Stomach (tissue), 19 donors: ENCODE measurements at places on chromosomes 1 and 21. TPM values are rescaled to one million over a fixed set of nuclear protein-coding genes. Genes with fewer than 3 reads are reported as not detected.

- H3K4me1 ChIP-seq, result peaks cover 62% of the 10 kb centered on the region
- H3K4me3 ChIP-seq, result peak overlapping the region; percentile 86
- H3K36me3 ChIP-seq, result no peaks in the 10 kb centered on the region
- no peak for DNase-seq
- H3K27me3 ChIP-seq, result no peaks in the 10 kb centered on the region
- peak overlapping the region; percentile 97 for H3K27ac ChIP-seq
Observed at GRCh38 chr1:231420299-231420958, 1.7 kb downstream of the EGLN1 start.

DNA sequence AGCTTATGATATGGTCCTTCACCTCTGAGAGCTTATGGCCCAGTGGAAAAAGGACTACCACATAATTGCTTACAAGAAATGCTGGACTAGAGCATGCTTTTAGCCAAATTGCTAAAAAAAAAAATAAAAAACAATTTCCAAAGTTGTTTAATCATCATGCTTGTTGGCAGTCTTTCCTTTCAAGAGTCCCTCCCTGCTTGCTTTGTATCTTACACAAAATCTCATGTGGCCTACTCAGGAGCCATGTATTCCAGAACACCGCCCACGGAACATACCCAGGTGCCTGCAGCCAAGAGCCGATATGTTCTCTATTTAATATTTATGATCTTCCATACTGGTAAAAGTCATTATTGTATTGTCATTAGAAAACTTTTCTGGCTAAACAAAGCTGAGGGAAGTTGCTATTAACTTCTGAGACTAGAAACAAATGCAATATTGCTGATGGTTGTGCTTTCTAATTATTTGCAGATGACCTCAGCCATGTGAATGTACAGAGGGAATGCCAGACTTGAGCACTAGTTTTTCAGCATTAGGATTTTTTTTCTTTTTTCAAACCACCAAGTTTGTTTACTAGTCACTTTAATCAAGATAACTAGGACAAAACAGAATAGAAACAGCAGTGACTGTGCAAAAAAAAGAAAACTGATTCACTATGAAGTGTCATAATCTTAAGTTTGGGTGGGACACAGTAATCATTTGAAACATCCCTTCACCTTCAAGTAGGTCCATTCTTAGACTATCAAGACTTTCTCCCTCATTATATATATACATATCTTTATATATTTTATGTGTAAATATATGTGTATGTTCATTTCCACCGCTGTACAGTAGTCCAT is 129.3 kb upstream of the GORAB start:
- no peaks in the 10 kb centered on the region for H3K4me1 ChIP-seq
- DNase-seq, result peak; percentile 32
- no peak overlapping the region for H3K4me3 ChIP-seq

The CD48 gene
- total RNA-seq, result 0.58 TPM

The TMPRSS3 gene
- not detected for total RNA-seq

The NTMT2 gene
- not detected for total RNA-seq

DNA sequence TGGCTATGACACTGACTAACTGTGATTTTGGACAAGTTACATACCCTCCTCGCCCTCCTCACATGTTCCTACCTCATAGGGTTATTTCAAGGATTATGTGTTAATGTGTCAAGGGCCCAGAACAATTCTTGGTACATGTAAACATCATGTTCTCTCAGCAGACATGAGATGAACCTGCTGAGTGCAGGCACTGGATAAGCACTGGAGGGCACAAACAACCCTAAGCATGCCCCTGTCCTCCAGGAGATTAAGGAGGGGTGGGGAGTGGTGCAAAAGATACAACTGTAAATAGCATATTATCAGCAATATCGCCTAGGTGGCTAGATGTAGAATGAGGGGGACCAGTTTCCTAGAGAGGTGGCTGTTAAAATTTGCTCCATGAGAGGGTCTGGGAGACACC is 17.7 kb upstream of the RGS16 start:
- peaks cover 2% of the 10 kb centered on the region for H3K4me1 ChIP-seq
- H3K27me3 ChIP-seq, result no peaks in the 10 kb centered on the region
- no peak overlapping the region for H3K4me3 ChIP-seq

The OR2L3 gene
- not detected for total RNA-seq

The ZNF683 gene
- not detected for total RNA-seq

DNA sequence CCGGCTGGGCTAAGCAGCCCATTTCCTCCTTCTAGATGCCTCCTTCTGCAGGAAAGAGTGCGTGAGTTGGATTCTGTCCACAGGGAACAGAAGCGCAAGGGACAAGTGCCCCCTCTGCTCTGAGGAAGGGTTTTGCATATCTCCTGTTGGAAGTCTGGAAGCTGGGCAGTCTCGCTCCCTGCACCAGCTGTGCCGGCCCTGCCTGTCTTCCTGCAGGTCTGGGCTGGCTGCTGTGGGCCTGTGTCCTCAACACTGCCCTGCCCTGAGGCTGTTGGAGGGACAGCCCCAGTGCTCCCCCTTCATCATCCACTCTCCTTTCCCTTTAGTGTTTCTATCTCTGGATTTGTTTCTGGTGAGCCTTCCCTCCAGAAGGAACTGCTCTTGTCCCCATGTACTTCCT is 21.8 kb downstream of the ADARB1 start:
- no peak for DNase-seq
- H3K4me3 ChIP-seq, result no peak overlapping the region
- H3K36me3 ChIP-seq, result no peaks in the 10 kb centered on the region
- peaks cover 85% of the 10 kb centered on the region for H3K4me1 ChIP-seq
- no peaks in the 10 kb centered on the region for H3K27me3 ChIP-seq

GRCh38 chr1:77018761-77019160 is 151.5 kb downstream of the ST6GALNAC5 start:
- no peaks in the 10 kb centered on the region for H3K36me3 ChIP-seq
- no peaks in the 10 kb centered on the region for H3K27me3 ChIP-seq
- no peak overlapping the region for H3K27ac ChIP-seq
- no peaks in the 10 kb centered on the region for H3K4me1 ChIP-seq
- H3K4me3 ChIP-seq, result no peak overlapping the region

GRCh38 chr1:162565460-162565859 is 3.9 kb downstream of the UAP1 start:
- DNase-seq, result no peak
- H3K27ac ChIP-seq, result no peak overlapping the region
- no peaks in the 10 kb centered on the region for H3K27me3 ChIP-seq
- H3K4me3 ChIP-seq, result no peak overlapping the region
- peaks cover 59% of the 10 kb centered on the region for H3K4me1 ChIP-seq

GRCh38 chr1:17081439-17081838 is 27.6 kb upstream of the SDHB start:
- no peak overlapping the region for H3K27ac ChIP-seq
- H3K4me3 ChIP-seq, result no peak overlapping the region
- H3K4me1 ChIP-seq, result no peaks in the 10 kb centered on the region
- H3K36me3 ChIP-seq, result no peaks in the 10 kb centered on the region
- no peaks in the 10 kb centered on the region for H3K27me3 ChIP-seq
- DNase-seq, result no peak

The PLA2G4A gene
- 17.8 TPM for total RNA-seq

- no peak overlapping the region for H3K4me3 ChIP-seq
- H3K4me1 ChIP-seq, result peaks cover 97% of the 10 kb centered on the region
- H3K36me3 ChIP-seq, result no peaks in the 10 kb centered on the region
Observed at GRCh38 chr1:54294887-54295286, 94.9 kb downstream of the MRPL37 start.

GRCh38 chr1:110874324-110875215 is 1.6 kb downstream of the CD53 start:
- H3K4me3 ChIP-seq, result peak overlapping the region; percentile 40
- peak overlapping the region; percentile 71 for H3K27ac ChIP-seq
- H3K4me1 ChIP-seq, result peaks cover 5% of the 10 kb centered on the region
- H3K36me3 ChIP-seq, result no peaks in the 10 kb centered on the region

- H3K4me3 ChIP-seq, result no peak overlapping the region
- peaks cover 97% of the 10 kb centered on the region for H3K27me3 ChIP-seq
- no peaks in the 10 kb centered on the region for H3K36me3 ChIP-seq
- H3K27ac ChIP-seq, result no peak overlapping the region
- no peak for DNase-seq
Observed at GRCh38 chr1:3708791-3709190, 43.5 kb upstream of the CCDC27 start.

GRCh38 chr1:3187415-3188149 is 118.6 kb downstream of the PRDM16 start:
- peaks cover 88% of the 10 kb centered on the region for H3K4me1 ChIP-seq
- H3K27ac ChIP-seq, result peak overlapping the region; percentile 92
- DNase-seq, result no peak
- H3K36me3 ChIP-seq, result no peaks in the 10 kb centered on the region
- no peaks in the 10 kb centered on the region for H3K27me3 ChIP-seq

GRCh38 chr1:180247061-180247460 is 17.0 kb downstream of the LHX4 start:
- no peaks in the 10 kb centered on the region for H3K4me1 ChIP-seq
- no peak for DNase-seq
- H3K4me3 ChIP-seq, result no peak overlapping the region
- no peak overlapping the region for H3K27ac ChIP-seq
- no peaks in the 10 kb centered on the region for H3K27me3 ChIP-seq
- H3K36me3 ChIP-seq, result no peaks in the 10 kb centered on the region

- no peak overlapping the region for H3K27ac ChIP-seq
- DNase-seq, result no peak
- no peaks in the 10 kb centered on the region for H3K27me3 ChIP-seq
- no peaks in the 10 kb centered on the region for H3K36me3 ChIP-seq
Observed at GRCh38 chr1:113031171-113031933, 41.6 kb upstream of the LRIG2 start.

The NPPA gene
- total RNA-seq, result not detected

DNA sequence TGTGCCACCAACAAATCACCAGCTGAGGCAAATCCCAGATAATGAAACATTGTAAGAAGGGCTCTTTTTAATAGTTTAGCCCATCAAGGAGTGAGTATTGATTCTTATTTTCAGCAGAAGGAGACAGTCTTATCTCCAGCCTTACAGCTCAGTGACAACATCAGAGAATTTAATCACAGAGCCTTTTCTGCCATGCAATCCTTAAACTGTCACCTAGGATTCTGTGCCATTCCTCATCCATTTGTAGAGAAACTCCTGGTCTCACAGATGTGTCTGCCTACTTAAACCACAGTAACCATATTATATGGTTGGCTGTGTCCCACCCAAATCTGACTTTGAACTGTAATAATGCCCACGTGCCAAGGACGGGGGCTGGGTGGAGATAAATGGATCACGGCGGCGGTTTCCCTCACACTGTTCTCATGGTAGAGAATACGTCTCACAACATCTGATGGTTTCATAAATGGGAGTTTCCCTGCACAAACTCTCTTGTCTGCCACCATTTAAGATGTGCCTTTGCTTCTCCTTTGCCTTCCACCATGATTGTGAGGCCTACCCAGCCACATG is 217.7 kb downstream of the RERE start:
- no peak for DNase-seq
- H3K27me3 ChIP-seq, result no peaks in the 10 kb centered on the region
- no peak overlapping the region for H3K27ac ChIP-seq
- no peak overlapping the region for H3K4me3 ChIP-seq
- H3K36me3 ChIP-seq, result no peaks in the 10 kb centered on the region

- no peak overlapping the region for H3K27ac ChIP-seq
- no peaks in the 10 kb centered on the region for H3K4me1 ChIP-seq
- no peaks in the 10 kb centered on the region for H3K27me3 ChIP-seq
- H3K36me3 ChIP-seq, result no peaks in the 10 kb centered on the region
- H3K4me3 ChIP-seq, result no peak overlapping the region
Observed at GRCh38 chr1:55951291-55951690, 628.1 kb downstream of the PLPP3 start.

The EPHB2 gene
- total RNA-seq, result not detected

The KANK4 gene
- total RNA-seq, result not detected

GRCh38 chr1:158185770-158186169 is 5.1 kb downstream of the CD1D start:
- no peaks in the 10 kb centered on the region for H3K4me1 ChIP-seq
- no peak overlapping the region for H3K27ac ChIP-seq
- no peak for DNase-seq
- H3K4me3 ChIP-seq, result no peak overlapping the region
- no peaks in the 10 kb centered on the region for H3K36me3 ChIP-seq

DNA sequence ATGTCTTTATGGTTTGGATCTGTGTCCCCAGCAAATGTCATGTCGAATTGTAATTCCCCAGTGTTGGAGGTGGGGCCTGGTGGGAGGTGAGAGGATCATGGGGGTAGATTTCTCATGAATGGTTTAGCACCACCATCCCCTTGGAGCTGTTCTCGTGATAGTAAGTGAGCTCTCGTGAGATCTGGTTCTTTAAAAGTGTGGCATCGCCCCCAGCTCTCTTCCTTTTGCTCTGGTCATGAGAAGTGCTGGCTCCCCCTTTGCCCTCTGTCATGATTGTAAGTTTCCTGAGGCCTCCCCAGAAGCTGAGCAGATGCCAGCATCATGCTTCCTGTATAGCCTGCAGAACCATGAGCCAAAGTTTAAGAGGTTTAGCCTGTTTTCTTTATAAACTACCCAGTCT is 11.2 kb upstream of the KCNE2 start:
- no peak overlapping the region for H3K27ac ChIP-seq
- no peaks in the 10 kb centered on the region for H3K36me3 ChIP-seq
- no peak for DNase-seq
- no peak overlapping the region for H3K4me3 ChIP-seq
- peaks cover 7% of the 10 kb centered on the region for H3K4me1 ChIP-seq

DNA sequence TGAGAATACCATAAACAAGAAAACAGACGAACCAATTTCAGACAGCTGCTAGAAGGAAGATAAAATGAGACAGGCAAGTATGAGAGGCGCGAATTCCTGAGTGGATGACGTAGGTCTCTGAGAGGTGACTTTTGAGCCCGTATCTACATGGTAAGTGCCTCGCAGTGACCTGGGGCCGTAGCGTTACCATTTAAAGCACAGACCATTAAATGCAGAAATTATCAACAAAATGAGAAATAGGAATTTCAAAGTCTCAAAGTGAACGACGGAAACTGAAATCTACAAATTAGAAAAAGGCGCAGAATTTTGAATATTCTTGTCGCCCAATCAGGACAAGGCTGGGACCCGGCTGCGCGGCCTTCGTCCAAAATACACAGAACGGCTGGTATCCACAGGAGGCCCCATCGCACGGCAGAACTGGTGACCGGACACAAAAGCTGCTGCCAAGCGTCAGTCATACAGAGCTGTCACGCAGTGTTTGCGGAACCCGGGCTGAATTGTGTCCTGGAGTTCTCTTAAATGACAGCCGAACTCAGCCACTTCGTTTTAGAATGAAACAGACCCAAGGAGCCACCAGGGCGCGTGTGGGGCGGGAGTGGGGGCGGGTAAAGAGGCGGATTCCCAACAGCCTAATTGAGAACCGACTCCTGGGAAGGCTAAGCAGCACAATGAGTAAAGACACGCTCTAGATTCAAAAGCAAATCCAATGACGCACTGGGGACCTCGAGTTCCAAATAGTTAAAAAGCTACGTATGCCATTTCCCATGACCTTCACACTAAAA is 13.8 kb upstream of the BOLA1 start:
- H3K27ac ChIP-seq, result peak overlapping the region; percentile 100
- H3K27me3 ChIP-seq, result no peaks in the 10 kb centered on the region
- H3K36me3 ChIP-seq, result no peaks in the 10 kb centered on the region
- H3K4me1 ChIP-seq, result peaks cover 26% of the 10 kb centered on the region
- H3K4me3 ChIP-seq, result peak overlapping the region; percentile 69

GRCh38 chr1:55070293-55071164 is 31.2 kb downstream of the PCSK9 start:
- H3K27ac ChIP-seq, result no peak overlapping the region
- H3K4me3 ChIP-seq, result no peak overlapping the region
- H3K4me1 ChIP-seq, result peaks cover 2% of the 10 kb centered on the region
- DNase-seq, result peak; percentile 64
- peaks cover 100% of the 10 kb centered on the region for H3K36me3 ChIP-seq

The POGZ gene
- total RNA-seq, result 54.9 TPM
